ENCODE measurements at places on chromosomes 1 and 21.

GRCh38 chr1:159991513-159991912, 37.5 kb upstream of the SLAMF9 start:
- no peak for DNase-seq

GRCh38 chr1:24905979-24906720, 23.9 kb downstream of the RUNX3 start:
- DNase-seq: no peak

DNA sequence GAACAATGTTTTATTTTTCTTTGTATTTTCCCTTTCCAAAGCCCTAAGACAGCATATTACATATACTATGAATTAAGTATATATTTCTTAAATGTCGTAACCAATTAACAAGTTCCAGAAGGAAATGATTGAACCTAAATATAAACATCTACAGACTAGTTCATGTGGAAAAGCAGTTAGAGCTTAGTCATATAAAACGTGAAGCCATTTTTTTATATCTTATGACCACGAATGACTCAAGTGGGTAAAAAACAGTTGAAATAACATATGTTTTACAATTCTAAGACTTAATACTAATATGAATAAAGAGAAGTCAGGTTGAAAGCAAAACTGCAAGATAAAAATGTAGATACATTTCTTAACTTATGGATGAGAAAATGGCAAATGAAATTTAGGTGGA, 307.3 kb downstream of the BRINP3 start:
- no peak for DNase-seq

DNA sequence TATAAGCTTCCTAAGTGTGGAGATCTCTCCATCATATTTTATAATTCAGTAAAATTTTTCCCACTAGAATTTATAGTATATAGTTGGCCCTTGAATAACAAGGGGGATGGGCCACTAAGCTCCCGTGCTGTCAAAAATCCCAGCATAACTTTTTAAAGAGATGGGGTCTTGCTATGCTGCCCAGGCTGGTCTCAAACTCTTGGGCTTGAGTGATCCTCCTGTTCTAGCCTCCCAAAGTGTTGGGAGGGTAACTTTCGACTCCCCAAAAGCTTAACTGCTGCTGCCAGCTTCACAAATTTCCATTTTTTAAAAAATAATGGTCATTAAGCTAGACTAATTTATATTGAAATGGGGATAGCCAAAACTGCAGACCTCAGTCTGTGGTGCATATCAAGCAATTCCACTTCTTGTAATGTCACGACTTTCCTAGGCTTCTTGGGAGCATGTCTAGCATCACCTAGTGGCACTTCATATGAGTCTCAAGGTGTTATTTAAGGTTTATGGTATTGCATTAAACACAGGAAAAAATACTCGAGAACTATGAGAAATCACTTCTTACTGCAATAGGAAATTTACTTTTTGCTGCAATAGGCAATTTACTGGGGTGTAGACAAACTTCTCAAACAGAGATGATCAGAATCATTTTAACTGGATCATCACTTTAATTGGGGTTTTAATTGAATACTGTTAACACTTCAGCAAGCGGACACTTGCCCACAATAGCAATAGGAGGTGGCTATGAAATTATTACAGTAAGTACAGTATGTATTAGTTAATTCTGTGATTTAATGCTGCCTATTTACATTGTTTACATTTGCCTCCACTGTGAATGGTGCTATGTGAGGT, 19.3 kb upstream of the ACTA1 start:
- DNase-seq: no peak

GRCh38 chr1:26089125-26089524, 21.7 kb upstream of the TRIM63 start:
- DNase-seq: no peak

DNA sequence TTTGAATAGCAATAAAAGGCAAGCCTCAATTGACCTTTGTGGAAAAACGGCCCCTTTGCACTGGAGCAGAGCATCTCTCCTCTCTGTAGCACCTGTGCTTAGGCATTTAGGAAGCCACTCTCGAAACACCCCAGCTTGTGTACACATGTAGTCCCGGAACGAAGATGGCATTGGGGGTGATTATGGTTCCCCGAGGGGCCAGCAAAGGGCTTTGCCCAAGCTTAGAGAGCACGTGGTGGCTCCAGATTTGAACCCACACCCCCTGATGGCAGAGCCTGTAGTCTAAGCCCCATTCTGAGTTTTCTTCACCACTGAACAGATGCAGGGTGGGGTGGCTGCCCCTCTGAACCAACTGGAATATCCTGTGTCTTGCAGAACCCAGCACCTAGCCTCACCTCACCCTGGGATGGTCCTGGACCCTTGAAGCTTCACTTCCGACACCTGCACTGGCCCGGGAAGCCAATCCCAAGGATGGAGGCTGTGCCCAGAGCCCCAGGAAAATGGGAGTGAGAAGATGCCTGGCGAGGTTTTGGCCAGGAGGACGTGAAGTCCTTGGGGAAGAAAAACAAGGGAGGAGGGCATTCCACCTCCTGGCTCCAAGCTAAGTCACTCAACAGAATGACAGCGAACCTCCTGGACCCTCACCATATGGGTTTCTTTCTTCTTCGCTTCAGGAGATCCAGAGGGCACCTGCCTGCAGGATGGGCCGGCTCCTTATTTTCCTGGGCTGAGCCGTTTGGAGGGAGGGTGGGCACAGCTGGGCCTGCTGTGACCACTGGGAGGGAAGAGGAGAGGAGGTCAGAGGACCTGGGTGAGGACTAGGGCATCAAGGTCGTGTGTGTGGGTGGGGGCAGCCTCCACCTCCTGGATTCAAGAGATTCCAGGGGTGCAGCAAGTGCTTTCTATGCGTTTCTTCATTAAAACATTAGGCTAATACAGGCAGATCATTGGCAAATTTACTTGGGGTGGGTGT, 37.7 kb downstream of the IGFN1 start:
- DNase-seq: no peak

- no peak for DNase-seq
These were observed 14.5 kb downstream of the AGPAT3 start for GRCh38 chr21:43879348-43880110.

Measured in T follicular helper cell (primary cell).